ENCODE measurements at places on chromosomes 6 and 20. TPM values are rescaled to one million over a fixed set of nuclear protein-coding genes. Genes with fewer than 3 reads are reported as not detected.

The EYS gene
- under 0.01 TPM for total RNA-seq

The PRDM1 gene
- 3.9 TPM for total RNA-seq

The ME1 gene
- 7.4 TPM for total RNA-seq

The TGM3 gene
- not detected for total RNA-seq

The ZC2HC1B gene
- not detected for total RNA-seq

The CDH4 gene
- 0.14 TPM for total RNA-seq

The KHDC1 gene
- 3.3 TPM for total RNA-seq

The PTCHD4 gene
- total RNA-seq, result 0.88 TPM

The LGSN gene
- total RNA-seq, result not detected

The SMOC2 gene
- 0.22 TPM for total RNA-seq

The SIRPB1 gene
- total RNA-seq, result 2.2 TPM

The TNFRSF6B gene
- total RNA-seq, result 3.9 TPM

The TPX2 gene
- total RNA-seq, result 123 TPM

The BTNL2 gene
- total RNA-seq, result not detected

The PRICKLE4 gene
- 0.86 TPM for total RNA-seq

The POU5F1 gene
- not detected for total RNA-seq

The DLK2 gene
- 0.57 TPM for total RNA-seq

The NMBR gene
- total RNA-seq, result not detected

The SRC gene
- 21.9 TPM for total RNA-seq

The TGM2 gene
- total RNA-seq, result 1,516 TPM

The C6orf141 gene
- 0.72 TPM for total RNA-seq

The RIMS1 gene
- total RNA-seq, result not detected

The MCCD1 gene
- not detected for total RNA-seq

The GGTLC1 gene
- not detected for total RNA-seq

The FOXS1 gene
- 2.0 TPM for total RNA-seq

The JPH2 gene
- 16.3 TPM for total RNA-seq

The SULF2 gene
- total RNA-seq, result 5.5 TPM

The TOX2 gene
- 10.5 TPM for total RNA-seq

The FOXQ1 gene
- total RNA-seq, result 5.0 TPM

The TOMM6 gene
- 95.8 TPM for total RNA-seq

The HLA-DOB gene
- not detected for total RNA-seq

The LY6G5B gene
- total RNA-seq, result 5.2 TPM

The CCDC167 gene
- total RNA-seq, result 31.1 TPM

The PPP1R14C gene
- total RNA-seq, result not detected

The PARD6B gene
- 9.6 TPM for total RNA-seq

The MLN gene
- not detected for total RNA-seq

The POU3F2 gene
- total RNA-seq, result not detected

The ENPP3 gene
- 0.29 TPM for total RNA-seq

The SLA2 gene
- not detected for total RNA-seq

The MKKS gene
- total RNA-seq, result 5.3 TPM

The RAET1G gene
- total RNA-seq, result 1.3 TPM

The ZNF165 gene
- 0.22 TPM for total RNA-seq

The HDGFL1 gene
- not detected for total RNA-seq

The GLP1R gene
- total RNA-seq, result not detected

The SLC17A9 gene
- total RNA-seq, result 40.4 TPM

The BPIFA1 gene
- not detected for total RNA-seq

The PDYN gene
- total RNA-seq, result not detected

The PROKR2 gene
- not detected for total RNA-seq

The ECT2L gene
- total RNA-seq, result not detected

The COL12A1 gene
- 404 TPM for total RNA-seq
